ENCODE measurements at places on chromosomes 7 and 10. TPM values are rescaled to one million over a fixed set of nuclear protein-coding genes. Genes with fewer than 3 reads are reported as not detected.

GPNMB gene
- total RNA-seq = 2.2 TPM

SLC39A12 gene
- 2.5 TPM for total RNA-seq

BAMBI gene
- total RNA-seq = 1.9 TPM

TMEM176B gene
- total RNA-seq = not detected

FOXI2 gene
- total RNA-seq = not detected

CUZD1 gene
- 2.8 TPM for total RNA-seq

CALHM3 gene
- total RNA-seq = not detected

SPDYE2B gene
- total RNA-seq = not detected

LRRN3 gene
- total RNA-seq = 117 TPM

SFRP4 gene
- total RNA-seq = 1.6 TPM

FGFR2 gene
- total RNA-seq = 77.9 TPM

MUC12 gene
- not detected for total RNA-seq

HDAC9 gene
- total RNA-seq = 195 TPM

VWDE gene
- total RNA-seq = 0.63 TPM

POLR3A gene
- 53.2 TPM for total RNA-seq

FLNC gene
- total RNA-seq = 4.1 TPM

PDE6C gene
- not detected for total RNA-seq

WEE2 gene
- 1.3 TPM for total RNA-seq

SPACDR gene
- not detected for total RNA-seq

PTPRZ1 gene
- total RNA-seq = 523 TPM

SPDYE9 gene
- total RNA-seq = not detected

VGF gene
- 9.4 TPM for total RNA-seq

HGF gene
- 8.8 TPM for total RNA-seq

ACTR3C gene
- total RNA-seq = 12.2 TPM

AKR1C2 gene
- total RNA-seq = 22.8 TPM

ZYX gene
- 16.6 TPM for total RNA-seq

MDFIC gene
- 5.3 TPM for total RNA-seq

ACSM6 gene
- not detected for total RNA-seq

GAD2 gene
- total RNA-seq = 27.2 TPM

PON3 gene
- 1.3 TPM for total RNA-seq

RINT1 gene
- total RNA-seq = 36.3 TPM

C10orf105 gene
- 0.31 TPM for total RNA-seq

AKR1C8 gene
- not detected for total RNA-seq

ASAH2 gene
- total RNA-seq = 2.5 TPM

ZNF32 gene
- total RNA-seq = 50.1 TPM

TNS3 gene
- total RNA-seq = 12.5 TPM

EBF3 gene
- 0.31 TPM for total RNA-seq

TUBAL3 gene
- not detected for total RNA-seq

SPAM1 gene
- not detected for total RNA-seq

IMMP2L gene
- 14.7 TPM for total RNA-seq

TDRD1 gene
- total RNA-seq = under 0.01 TPM

MYOZ1 gene
- not detected for total RNA-seq

CTAGE6 gene
- not detected for total RNA-seq

C10orf90 gene
- total RNA-seq = 0.31 TPM

MTG1 gene
- total RNA-seq = 36.3 TPM

TMEM229A gene
- total RNA-seq = 0.31 TPM

STEAP1B gene
- 1.9 TPM for total RNA-seq

NYAP1 gene
- total RNA-seq = 38.5 TPM

OGDHL gene
- 7.5 TPM for total RNA-seq

ATOH7 gene
- 0.94 TPM for total RNA-seq

ADARB2 gene
- total RNA-seq = 8.8 TPM
